CD4-positive, alpha-beta T cell (primary cell): ENCODE measurements at places on chromosomes 13 and 19. TPM values are rescaled to one million over a fixed set of nuclear protein-coding genes. Genes with fewer than 3 reads are reported as not detected.

The OR4F17 gene
- total RNA-seq, result not detected

The RYR1 gene
- total RNA-seq, result 1.2 TPM

The RNF225 gene
- not detected for total RNA-seq

The ZNF878 gene
- total RNA-seq, result not detected

The SIGLEC9 gene
- 0.36 TPM for total RNA-seq

The LHB gene
- total RNA-seq, result not detected

The SRRM5 gene
- 0.25 TPM for total RNA-seq

The TEX29 gene
- 1.0 TPM for total RNA-seq

The GRIN3B gene
- total RNA-seq, result 0.17 TPM

The SIAH3 gene
- total RNA-seq, result 1.3 TPM

The NLRP11 gene
- not detected for total RNA-seq

The DACH1 gene
- 0.71 TPM for total RNA-seq

The ATP8B3 gene
- 2.5 TPM for total RNA-seq

GRCh38 chr13:77325371-77325980 is 1.4 kb downstream of the MYCBP2 start:
- peak overlapping the region; percentile 46 for H3K27ac ChIP-seq
- H3K4me3 ChIP-seq, result peak overlapping the region; percentile 89

DNA sequence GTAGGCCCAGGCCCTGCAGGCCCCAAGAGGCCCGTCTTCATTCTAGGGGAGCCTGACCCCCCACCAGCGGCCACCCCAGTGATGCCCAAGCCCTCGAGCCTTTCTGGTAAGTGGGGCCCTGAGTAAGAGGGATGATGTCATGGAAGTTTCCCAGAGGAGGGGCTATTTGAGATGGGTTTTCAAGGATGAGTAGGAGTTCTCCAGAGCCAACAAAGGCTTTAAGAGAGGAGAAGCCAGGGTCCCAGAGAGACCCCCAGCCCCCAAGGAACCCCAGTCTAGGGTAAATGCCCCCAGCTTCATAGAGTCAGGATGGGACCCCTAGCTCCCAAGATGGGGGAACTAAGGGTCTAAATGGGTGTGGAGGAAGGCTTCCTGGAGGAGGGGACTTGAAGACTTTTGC is 9.1 kb upstream of the PIK3R2 start:
- no peak overlapping the region for H3K4me3 ChIP-seq
- H3K4me1 ChIP-seq, result no peaks in the 10 kb centered on the region
- DNase-seq, result no peak
- H3K27me3 ChIP-seq, result no peaks in the 10 kb centered on the region

DNA sequence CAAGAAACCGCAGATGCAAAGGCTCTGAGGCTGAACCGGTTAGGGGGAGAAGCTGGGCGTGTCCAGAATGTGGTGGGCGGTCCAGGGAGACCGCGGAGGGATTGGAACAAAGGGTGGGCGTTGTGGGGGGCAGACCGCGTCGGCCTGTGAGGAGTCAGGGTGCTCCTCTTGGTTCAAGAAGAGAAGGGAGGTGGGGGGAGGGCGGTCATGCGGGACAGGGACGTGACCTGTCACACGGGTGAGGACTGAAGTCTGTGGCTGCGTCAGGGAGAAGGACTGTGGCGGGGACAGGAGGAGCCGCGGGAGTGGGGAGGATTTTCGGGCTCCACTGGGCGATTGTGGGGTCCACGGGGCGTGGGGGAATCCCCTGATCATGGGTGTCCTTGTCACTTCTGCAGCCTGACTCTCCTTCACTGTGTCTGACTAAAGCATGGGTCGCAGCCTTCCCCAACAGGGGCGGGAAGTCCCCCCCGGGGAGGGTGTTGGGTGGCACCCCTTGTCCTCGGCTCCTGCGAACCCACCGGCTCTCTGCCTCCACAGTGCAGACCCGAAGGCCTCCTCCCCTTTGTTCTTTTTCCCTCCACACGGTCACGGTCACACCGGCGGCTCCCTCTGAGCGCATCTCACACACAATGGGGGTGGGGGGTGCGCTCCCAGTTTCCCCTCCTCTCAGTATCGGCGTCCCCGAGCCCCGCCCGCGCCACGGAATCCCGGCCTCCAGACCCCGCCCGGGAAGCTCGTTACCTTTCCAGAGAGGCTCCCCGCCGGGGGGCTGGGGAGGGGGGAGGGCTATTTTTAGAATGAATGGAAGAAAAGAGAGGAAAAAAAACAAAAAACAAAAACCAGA is 16.4 kb upstream of the KCNN1 start:
- H3K27me3 ChIP-seq, result peaks cover 66% of the 10 kb centered on the region
- DNase-seq, result no peak
- H3K4me3 ChIP-seq, result no peak overlapping the region
- peaks cover 67% of the 10 kb centered on the region for H3K4me1 ChIP-seq

DNA sequence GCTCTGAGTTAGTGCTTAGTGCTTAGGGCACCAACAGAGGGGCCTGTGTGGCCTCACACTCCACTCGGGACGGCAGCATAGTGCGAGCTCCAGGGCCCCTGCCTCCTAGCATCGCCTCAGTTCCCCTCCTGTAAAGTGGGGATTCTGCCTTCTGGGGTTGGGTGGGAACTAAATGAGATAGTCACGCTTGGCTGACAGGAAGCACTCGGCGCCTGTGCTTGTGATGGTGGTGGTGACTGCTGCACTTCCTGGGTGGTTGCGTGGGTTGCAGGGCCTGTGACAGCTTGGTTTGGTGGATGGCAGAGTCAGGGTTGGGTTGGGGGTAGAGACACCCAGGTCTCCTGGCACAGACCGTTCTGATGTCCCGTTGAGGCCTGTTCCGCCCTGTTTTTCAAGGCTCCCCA is 7.7 kb downstream of the PLEKHF1 start:
- peak overlapping the region; percentile 86 for H3K27ac ChIP-seq
- peaks cover 50% of the 10 kb centered on the region for H3K36me3 ChIP-seq
- peak overlapping the region; percentile 36 for H3K4me3 ChIP-seq
- peaks cover 100% of the 10 kb centered on the region for H3K4me1 ChIP-seq
- no peaks in the 10 kb centered on the region for H3K27me3 ChIP-seq

DNA sequence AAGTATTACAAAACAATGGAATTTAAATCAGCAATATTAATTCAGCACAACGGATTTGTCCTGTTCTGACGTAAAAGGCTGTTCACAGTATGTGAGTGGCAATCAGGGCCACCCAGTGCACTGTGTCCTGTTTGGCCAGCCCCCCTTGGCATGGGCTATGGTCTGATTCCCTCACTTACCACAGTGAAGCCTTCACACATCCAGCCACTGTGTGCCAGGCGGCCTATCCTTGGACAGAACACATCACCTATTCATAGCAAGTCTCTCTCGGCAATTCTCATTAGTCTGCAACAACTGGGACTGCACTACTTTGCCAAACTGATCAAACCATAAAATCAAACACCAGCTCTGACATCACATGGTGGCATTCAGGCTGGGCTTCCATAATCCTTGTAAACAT is 221.5 kb upstream of the TSHZ3 start:
- no peak for DNase-seq
- H3K27ac ChIP-seq, result no peak overlapping the region
- H3K4me1 ChIP-seq, result no peaks in the 10 kb centered on the region
- H3K36me3 ChIP-seq, result no peaks in the 10 kb centered on the region
- H3K27me3 ChIP-seq, result no peaks in the 10 kb centered on the region

GRCh38 chr19:34172661-34173192 is 423 bp downstream of the LSM14A start:
- H3K4me3 ChIP-seq, result peak overlapping the region; percentile 95
- DNase-seq, result peak; percentile 12
- H3K4me1 ChIP-seq, result peaks cover 45% of the 10 kb centered on the region
- no peaks in the 10 kb centered on the region for H3K27me3 ChIP-seq
- H3K36me3 ChIP-seq, result peaks cover 14% of the 10 kb centered on the region

- H3K4me3 ChIP-seq, result no peak overlapping the region
- H3K27ac ChIP-seq, result no peak overlapping the region
- no peak for DNase-seq
- no peaks in the 10 kb centered on the region for H3K4me1 ChIP-seq
- no peaks in the 10 kb centered on the region for H3K27me3 ChIP-seq
Measured at GRCh38 chr13:107097916-107098315, 530.0 kb upstream of the ARGLU1 start.

DNA sequence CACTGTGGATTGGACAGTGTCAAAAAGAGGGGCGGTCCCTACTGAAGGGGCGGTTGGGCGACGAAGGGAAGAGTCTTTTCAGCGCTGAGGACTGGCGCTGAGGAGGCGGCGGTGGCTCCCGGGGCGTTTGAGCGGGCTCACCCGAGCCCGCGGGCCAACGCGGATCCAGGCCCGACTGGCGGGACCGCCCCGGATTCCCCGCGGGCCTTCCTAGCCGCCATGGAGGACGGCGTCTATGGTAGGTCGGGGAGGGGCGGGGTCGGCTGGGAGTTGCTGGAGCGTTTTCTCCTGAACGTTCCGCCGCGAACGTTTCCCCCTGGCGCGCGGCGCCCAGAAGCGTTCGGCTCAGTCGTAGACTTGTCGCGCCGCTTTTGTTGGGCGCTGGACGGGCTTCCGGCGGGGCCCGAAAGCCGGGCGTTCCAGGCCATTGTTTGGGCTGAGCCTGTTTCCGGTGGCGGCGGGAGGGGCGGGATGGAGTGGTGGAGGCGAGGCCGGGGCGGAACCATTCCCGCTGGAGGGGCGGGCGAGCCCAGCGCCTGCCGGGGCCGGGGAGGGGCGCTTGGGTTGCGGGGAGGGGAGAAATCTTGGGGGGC is at the start of gene CYTH2:
TSS of gene CYTH2 (plus strand) at position 81 of the 593 bp plus-strand sequence. CDS start at position 220, 139 bp downstream.
- peak within 1 kb of the TSS; percentile 96 for H3K4me3 ChIP-seq
- peaks cover 22% of the 10 kb centered on the region for H3K4me1 ChIP-seq
- H3K27ac ChIP-seq, result peak within 1 kb of the TSS; percentile 91
- peak; percentile 57 for DNase-seq
- peaks cover 40% of the 10 kb centered on the region for H3K36me3 ChIP-seq

GRCh38 chr19:2533072-2533425 is 57.1 kb downstream of the GADD45B start:
- H3K4me3 ChIP-seq, result no peak overlapping the region
- H3K36me3 ChIP-seq, result no peaks in the 10 kb centered on the region
- no peak overlapping the region for H3K27ac ChIP-seq
- no peaks in the 10 kb centered on the region for H3K27me3 ChIP-seq
- H3K4me1 ChIP-seq, result peaks cover 14% of the 10 kb centered on the region

- H3K36me3 ChIP-seq, result peaks cover 5% of the 10 kb centered on the region
- no peak overlapping the region for H3K27ac ChIP-seq
- H3K4me3 ChIP-seq, result peak overlapping the region; percentile 38
- peaks cover 8% of the 10 kb centered on the region for H3K4me1 ChIP-seq
- peaks cover 5% of the 10 kb centered on the region for H3K27me3 ChIP-seq
Measured at GRCh38 chr19:58009666-58010301, 7.2 kb upstream of the ZNF606 start.

DNA sequence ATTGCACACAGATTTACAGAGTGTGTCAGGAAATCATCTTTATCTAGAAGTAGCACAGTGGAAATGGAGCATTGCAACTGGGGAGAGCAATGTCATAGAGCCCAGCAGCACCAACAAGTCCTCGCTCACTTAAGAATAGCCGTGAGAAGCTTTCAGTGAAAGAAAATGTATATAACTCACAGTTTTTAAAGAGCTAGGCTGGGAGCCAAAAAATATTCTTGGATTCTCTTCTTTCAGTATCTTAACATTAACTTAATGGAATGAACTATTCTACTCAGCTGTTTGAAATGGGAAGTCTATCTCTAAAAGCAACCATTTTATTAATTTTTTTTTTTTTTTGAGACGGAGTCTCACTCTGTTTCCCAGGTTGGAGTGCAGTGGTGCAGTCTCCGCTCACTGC is 329.6 kb downstream of the COG6 start:
- H3K36me3 ChIP-seq, result no peaks in the 10 kb centered on the region
- H3K27ac ChIP-seq, result no peak overlapping the region
- DNase-seq, result no peak
- no peak overlapping the region for H3K4me3 ChIP-seq
- H3K4me1 ChIP-seq, result no peaks in the 10 kb centered on the region

DNA sequence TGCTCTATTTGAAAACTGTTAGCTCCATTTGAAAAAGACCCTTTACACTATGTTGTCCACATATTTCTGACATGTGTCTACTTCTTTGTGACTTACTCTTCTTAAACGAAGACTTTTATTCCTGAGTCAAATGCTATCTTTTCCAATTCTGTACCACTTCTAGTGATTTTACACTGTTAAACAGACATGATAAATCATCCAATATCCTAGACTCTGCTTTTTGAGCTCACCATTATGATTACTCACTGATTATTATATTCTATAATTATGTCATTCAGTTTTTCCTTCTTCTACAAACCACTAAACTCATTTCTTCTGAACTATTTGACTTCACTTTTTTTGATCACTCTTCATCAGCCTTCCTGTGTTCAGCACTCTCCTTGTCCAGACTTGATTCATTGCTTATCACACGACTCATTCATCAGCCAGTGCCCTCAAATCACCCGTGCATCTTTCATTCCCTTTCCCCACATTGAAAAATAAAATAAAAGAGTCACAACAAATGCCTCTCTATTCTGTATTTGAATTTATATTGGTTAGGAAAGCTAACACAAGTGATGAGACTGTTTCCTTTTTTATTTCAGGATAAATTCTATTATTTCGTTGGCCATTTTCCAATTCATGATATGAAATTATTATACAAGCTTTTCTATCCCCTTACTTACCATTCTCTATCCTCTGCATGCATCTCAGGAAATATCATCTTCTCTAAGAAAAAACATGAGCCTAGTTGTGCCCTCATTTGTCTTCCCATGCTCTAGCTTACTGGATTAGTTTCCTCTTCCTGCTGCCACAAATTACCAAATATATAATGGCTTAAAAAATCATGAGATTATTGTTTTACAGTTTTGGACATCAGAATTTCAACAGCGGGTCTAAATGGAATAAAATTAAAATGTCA is 1482.1 kb upstream of the MIR17HG start:
- H3K4me3 ChIP-seq, result no peak overlapping the region
- H3K27me3 ChIP-seq, result no peaks in the 10 kb centered on the region
- no peaks in the 10 kb centered on the region for H3K36me3 ChIP-seq
- no peak overlapping the region for H3K27ac ChIP-seq
- no peak for DNase-seq
- H3K4me1 ChIP-seq, result no peaks in the 10 kb centered on the region

GRCh38 chr19:6664916-6665315 is 5.0 kb downstream of the TNFSF14 start:
- no peak for DNase-seq
- peaks cover 65% of the 10 kb centered on the region for H3K4me1 ChIP-seq
- H3K27ac ChIP-seq, result no peak overlapping the region
- H3K4me3 ChIP-seq, result no peak overlapping the region
- H3K36me3 ChIP-seq, result peaks cover 23% of the 10 kb centered on the region

- no peak for DNase-seq
- no peak overlapping the region for H3K4me3 ChIP-seq
- H3K4me1 ChIP-seq, result peaks cover 18% of the 10 kb centered on the region
- no peak overlapping the region for H3K27ac ChIP-seq
- peaks cover 33% of the 10 kb centered on the region for H3K27me3 ChIP-seq
Measured at GRCh38 chr19:8361921-8362793, 1.8 kb upstream of the ANGPTL4 start.

- no peaks in the 10 kb centered on the region for H3K27me3 ChIP-seq
- no peak for DNase-seq
- H3K4me1 ChIP-seq, result no peaks in the 10 kb centered on the region
- no peak overlapping the region for H3K27ac ChIP-seq
- H3K4me3 ChIP-seq, result no peak overlapping the region
Measured at GRCh38 chr19:5091018-5091683, 122.2 kb downstream of the KDM4B start.

GRCh38 chr19:29805031-29805965 is 6.5 kb upstream of the CCNE1 start:
- H3K27me3 ChIP-seq, result no peaks in the 10 kb centered on the region
- H3K27ac ChIP-seq, result no peak overlapping the region
- no peak overlapping the region for H3K4me3 ChIP-seq
- H3K4me1 ChIP-seq, result no peaks in the 10 kb centered on the region
- H3K36me3 ChIP-seq, result no peaks in the 10 kb centered on the region
- no peak for DNase-seq
